Neural crest cell (in vitro differentiated cells): ENCODE measurements at places on chromosomes 5 and 9.

DNA sequence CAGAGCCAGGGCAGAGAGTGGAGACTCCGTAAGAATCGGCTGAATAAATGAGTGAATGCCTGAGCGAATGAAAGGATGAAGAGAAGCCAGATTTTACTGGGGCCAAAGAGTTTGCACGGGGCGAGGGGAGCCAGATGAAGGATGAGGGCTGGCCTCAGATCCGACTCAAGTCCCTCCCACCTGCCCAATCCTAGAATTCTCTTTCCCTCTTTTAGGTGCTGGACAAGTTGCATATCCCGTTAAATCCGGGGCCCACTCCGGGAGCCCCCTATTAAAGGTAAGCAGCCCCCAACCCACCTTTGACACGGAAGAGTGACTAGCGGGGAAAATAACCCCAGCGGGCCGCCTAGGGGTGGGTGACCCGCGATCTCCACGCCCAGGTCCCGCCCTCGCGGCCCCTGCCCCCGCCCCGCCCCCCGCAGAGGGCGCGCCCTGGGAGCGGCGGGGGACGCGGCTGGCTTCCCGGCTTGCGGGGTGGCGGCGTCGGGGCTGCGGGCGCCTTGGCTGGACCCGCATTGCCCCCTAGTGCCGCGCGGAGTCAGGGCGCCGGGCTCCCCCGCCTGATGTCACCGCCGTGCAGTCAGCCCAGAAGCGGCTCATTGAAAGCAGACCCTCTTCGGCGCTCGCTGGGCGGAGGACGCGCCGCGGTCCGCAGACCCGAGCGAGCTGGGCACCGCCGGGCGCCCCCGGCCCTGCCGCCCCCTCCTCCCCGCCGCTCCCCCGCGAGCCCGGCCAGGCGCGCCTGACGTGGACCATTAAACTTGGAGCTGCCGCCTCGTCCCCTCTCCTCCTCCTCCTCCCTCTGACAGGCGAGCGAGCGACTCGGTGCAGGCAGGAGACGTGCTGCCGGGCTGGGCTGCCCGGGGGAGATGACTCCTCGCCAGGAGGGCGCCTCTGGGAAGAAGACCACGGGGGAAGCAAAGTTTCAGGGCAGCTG, at the start of gene ADRA1B:
Gene ADRA1B (plus strand): TSS at position 579 of the 937 bp plus-strand sequence. CDS start 424 bp downstream, outside the sequence.
- peak; percentile 67 for DNase-seq

GRCh38 chr5:172743112-172743959, 27.7 kb downstream of the DUSP1 start:
- DNase-seq, result no peak

GRCh38 chr5:40988746-40989510, 79.6 kb downstream of the C7 start:
- DNase-seq, result no peak

GRCh38 chr5:1666221-1666620, 133.4 kb downstream of the MRPL36 start:
- DNase-seq, result no peak

DNA sequence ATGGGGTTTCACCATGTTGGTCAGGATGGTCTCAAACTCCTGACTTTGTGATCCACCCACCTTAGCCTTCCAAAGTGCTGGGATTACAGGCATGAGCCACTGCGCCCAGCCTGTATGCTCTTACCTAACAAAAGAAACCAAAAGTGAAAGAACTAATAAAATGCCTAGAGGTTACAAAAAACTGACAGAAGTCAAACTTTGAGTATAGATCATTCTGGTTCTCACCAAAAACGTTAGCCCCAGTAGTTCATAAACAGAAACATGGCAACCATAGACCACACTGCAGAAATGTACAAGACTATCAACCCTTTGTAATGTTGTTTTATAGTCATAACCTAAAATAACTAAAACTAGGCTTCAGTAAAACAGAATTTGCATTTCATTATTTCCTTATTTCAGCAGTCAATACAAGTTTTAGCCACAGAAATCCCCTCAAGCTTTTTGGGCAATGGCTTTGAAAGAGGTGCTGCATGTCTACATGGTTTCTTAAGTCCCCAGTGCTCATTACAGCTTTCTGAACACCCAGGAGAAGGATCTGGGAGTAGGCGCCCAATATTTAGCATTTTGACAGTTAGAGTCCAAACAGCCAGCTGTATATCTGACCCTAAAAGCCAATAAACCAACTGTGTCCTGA, 72.5 kb downstream of the EPB41L4A start:
- no peak for DNase-seq

DNA sequence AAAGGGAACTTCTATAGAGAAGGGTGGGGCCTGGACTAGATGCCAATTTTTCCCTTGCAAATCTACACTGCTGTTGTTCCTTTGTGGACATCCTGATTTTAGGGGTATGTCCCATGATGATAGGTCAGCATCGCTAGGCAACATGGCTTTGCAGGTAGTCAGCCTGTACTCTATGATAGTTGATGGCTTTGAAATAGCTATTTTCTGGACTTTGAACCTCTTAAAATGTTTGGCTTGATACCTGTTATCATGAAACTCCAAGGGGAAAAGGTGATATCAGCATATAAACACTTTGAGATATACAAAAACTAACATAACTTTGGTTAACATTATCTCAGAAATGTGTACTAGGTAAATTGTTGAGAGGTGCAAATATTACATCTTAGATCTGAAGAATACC, 533.2 kb downstream of the CTNND2 start:
- DNase-seq, result no peak

- no peak for DNase-seq
Observed at GRCh38 chr9:121305269-121305994, 37.5 kb downstream of the GSN start.

DNA sequence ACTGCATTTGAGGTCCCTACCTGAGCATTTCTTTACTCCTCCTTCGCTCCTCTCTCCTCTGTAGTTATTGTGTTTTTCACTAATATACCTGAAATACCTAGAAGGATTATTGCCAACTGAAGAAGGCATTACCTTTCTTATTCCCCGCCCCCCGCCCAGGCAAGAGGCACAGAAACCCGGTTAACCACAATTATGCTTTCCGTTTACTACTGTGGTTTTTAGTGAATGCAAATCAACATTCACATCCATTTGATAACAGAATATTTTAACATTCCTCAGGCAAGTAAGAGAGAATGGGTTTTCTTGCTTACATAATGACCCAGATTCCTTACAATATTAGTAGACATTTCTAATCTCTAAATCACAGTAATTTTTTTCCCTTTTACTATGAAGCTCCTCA, 136.9 kb downstream of the PCSK5 start:
- DNase-seq, result no peak

GRCh38 chr5:98839469-98840383, 66.3 kb downstream of the RGMB start:
- no peak for DNase-seq

DNA sequence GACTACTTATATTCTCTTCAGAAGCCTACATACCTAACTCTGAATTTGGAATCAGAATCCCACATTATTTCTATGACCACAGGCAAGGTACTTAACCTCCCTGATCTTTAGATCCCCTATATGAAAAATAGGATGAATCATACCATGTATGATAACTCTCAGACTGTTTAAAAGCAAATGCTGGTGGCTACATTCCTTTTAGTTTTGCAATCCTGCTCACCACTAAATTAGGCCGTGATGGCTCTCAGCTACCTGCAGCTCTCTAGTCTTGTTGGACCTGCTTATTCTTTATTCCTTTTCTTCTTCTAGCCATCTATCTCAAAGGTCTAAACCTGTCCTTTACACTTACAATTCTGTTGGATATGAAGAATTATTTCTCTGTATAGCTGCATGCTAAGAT, 303.4 kb upstream of the ATP10B start:
- DNase-seq, result no peak

DNA sequence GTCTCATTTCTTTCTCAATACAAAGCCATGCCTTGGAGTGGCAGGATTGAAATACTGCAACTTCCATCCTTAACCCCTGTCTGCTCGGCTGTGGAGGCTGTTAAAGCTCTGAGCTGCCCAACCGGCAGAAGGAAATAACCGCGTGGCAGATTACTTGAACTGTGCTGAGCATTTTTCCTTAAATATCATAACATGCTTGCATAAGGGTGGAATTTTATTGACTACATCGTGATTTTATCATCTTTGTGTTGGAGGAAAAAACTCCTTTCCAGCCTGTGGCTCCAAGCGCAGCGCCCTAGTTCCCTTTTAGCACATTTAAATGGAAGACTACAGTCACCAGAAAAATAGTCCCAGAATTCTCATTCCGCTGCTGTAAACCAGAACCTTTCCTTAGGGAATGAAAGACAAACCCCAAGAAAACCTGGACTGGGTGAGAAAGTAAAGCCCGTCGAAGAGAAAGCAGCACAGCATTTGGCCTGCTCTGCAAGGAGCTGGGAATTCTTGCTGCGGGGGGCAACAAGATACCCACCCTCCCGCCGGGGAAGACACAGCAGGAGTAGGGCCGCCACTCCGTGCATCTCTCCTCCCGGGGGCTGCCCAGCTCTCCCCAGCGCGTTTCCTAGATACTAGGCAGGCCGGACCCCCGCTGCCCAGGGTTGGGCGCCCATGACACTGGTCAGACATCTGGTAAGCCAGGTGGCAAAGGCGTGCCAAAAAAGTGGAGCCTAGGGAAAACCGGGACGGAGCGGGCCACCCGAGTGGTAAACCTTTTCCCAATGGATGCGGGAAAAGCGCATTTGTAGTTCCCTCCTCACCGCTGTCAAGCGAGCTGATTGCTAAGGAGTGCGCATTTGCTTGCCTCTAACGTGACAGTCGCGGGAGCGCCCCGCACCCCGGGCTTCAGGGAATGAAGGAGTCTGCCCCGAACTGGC, 1.3 kb downstream of the SHC3 start:
- DNase-seq, result peak; percentile 23

DNA sequence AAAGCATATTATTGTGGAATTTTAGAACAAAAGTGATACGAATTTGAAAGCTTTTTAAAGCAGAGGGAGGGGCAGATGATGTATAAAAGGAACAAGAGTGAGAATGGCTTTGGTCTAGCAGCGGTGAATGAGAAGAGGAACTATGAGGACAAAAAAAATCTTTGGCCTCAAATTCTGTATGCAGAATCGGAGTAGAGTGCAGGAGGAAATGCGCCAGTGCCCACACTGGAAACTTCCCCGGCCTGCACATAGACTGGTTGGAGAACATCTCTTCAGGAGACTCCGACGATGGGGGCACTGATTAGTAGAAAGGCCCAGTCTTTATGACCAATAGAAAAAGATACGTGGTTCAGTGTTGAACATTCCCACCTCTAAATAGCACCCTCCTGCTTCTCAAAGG, 51.3 kb downstream of the SLC46A2 start:
- DNase-seq, result no peak

DNA sequence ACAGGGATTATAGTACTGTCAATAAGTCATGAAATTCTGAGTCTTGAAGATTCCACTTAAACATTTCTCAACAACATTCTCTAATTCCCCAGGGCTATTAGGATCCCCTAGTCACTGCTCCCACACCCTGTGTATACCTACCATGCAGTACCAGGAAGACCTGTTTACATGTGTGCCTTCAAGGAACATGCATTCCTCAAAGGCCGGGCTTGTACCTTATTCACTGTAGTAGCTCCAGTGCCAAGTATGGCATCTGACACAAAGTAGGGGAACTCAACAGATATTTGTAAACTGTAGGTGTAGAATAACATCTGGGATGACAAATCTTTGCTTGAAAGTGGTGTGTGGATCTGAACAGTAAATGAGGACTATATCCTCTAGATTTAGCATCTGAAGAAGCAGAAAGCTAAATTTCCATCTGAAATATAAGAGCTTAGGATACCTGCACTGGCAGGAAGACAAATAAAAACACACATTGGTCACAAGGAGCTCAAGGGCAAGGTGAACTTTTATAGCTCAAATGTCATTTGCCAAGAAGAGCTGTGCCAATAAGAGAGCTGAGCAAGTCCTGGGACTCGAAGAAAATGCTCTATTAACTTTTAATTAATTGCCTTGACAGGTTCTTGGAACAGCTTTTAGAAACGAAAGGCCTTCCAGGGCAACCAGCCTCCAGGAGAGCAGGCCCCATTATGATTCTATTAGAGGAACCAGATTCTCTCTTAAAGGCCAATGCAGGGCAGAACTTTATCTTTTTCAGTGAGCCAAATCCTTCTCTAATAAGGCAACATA, 52.3 kb upstream of the MYOT start:
- DNase-seq, result no peak

DNA sequence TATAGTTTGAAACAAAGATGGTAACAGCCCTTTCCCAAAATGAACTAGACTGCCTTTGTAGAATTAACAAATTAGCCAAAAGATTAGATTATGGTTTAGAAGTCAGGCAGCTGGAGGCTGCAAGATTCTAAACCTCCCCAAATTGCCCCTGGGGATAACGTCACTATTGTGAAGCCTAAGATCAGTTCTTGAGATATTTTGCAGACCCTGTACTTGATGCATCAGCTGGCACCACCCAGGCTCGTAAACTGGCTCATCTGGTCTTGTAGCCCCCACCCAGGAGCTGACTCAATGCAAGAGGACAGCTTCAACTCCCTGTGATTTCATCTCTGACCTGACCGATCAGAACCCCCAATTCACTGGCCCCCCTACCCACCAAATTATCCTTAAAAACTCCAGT, 4.2 kb upstream of the SOWAHA start:
- no peak for DNase-seq

DNA sequence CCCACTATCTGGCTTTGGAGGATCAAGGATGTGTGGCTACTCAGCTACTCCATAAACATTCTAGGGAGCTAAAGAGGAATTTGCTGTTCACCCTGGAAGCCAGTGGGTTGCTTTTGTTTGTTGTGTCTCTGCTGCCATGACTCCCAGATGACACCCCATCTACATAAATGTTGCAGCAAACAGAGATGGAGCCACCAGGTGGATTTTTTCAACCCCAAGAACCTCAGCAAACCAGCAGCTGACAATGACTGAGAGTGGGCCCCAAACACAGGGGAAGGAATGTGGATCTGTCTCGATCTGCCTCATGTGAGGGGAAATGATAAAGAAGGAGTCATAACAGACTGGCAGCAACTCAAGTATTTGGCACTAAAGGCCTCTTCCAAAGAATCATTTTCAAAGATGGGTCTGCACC, 132.7 kb upstream of the TNC start:
- DNase-seq, result no peak

DNA sequence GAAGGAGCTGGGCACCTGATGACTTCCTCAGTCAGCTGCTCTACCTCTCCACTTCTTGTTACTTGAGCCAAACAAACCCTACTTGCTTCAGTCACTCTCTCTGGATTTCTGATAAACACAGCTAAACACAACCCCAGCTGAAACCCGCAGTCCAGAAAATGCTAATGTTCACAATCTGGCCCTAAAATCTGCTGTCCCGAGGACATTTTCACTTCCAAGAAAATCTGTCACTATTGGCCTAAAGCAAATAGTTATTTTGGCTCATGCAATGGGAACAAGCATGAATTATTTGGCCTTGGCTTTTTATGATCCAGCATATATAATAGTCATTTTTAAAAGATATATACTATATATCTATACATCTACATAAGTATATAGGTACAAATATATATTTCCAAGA, 19.1 kb downstream of the FAM81B start:
- DNase-seq, result no peak

GRCh38 chr5:65871182-65871581, 55.2 kb upstream of the ERBIN start:
- no peak for DNase-seq

DNA sequence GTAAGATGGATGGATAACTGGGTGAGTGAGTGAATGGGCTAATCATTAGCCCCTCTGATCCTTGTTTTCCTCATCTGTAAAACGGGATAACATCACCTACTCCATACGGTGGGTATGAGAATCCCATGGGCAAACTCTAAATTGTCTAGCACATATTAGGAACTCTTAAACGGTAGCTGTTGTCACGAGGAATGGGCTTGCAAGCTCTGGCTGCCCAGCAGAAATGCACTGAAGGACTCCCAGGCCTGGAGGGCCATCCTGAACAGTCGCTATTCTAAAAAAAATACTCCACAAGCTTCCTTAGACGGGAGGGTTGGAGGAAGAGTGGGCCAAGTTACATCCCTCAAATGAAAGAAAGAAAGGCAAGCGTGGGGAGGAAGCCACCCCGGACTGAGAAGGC, 711 bp upstream of the POU4F3 start:
- DNase-seq, result no peak
